NB4 (cell line): ENCODE measurements at places on chromosomes 16 and 17.
A peak's percentile ranks its signal among the peaks of the same experiment; 100 is the strongest.

DNA sequence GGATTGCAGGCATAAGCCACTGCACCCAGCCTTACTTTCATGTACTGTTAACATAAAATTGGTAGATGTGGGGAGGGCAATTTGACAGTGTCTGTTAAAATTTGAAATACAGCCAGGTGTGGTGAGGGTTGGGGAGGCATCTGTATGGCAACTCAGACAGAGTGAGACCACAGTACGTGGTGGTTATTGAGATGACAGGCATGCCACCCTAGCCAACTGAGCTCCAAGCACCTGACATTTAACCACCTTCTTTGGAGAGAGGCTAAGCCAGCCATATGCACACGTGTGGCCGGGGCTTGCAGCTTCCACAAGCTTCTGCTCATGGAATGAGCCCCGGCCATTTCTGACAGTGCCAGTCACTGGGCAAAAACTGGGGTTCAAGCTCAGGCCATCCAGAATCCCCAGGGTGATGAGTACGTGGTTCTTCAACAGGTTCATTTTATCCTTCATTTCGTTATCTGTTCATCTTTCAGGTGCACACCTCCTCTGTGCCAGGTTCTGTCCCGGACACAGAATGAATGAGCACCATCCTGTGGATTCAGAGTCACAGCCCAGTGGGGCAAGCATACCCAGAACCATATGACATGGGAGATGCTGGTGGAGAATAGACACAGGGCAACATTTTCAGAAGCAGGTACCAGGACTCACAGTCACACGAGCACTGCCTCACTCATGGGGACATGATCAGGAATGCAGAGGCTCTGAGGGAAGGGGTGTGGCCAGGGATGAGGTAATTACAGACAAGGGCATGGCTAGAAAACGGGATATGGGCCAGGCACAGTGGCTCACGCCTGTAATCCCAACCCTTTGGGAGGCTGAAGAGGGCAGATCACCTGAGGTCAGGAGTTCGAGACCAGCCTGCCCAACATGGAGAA lies 36.2 kb downstream of the C16orf82 start:
- no peak for DNase-seq

GRCh38 chr17:63039899-63040602 lies 74.0 kb downstream of the TANC2 start:
- no peak for DNase-seq

- DNase-seq, result no peak
Observed at GRCh38 chr17:58319173-58320162, 9.1 kb downstream of the TSPOAP1 start.

DNA sequence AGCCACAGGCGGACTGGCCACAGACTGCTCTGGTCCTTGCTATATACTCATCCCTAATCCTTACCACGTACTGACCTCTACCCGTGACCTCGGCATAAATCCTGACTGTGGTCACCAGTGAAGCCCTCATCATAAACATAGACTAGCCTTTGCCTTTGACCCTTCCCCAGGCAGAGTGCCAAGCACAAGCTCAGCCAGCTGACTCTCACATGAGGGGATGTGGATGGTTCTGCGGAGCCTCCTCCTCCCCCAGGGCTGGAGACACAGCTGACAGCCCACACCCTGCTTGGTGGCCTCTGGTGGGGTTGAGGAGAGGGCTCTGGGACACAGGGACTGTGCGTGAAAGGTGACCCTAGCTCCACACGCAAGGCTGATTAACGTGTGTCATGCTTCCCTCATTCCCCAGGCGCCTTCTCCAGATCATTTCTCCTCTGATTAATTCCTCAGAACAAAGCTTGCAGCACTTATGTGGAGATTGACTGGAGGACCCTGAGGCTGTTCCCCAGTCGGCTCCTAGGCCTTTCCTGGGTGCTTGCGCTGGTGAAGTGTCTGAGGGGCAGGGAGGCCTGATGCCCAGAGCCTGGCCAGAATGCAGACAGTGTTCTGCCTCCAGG lies 241.5 kb upstream of the NLRP1 start:
- no peak for DNase-seq

DNA sequence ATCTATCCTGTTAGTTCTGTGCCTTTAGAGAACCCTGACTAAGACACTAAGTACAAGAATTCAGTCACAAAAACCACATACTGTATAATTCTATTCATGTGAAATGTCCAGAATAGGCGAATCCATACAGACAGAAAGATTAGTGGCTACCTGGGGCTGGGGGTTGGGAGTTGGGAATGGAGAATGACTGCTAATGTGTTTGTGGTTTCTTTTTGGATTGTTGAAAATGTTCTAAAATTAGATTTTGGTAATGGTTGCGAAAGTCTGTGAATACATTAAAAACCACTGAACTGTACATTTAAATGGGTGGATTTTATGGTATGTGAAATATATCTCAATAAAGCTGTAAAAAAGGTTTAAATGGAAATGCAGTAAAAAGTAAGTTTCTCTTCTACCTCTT lies 80.4 kb upstream of the AKTIP start:
- peak; percentile 36 for DNase-seq

GRCh38 chr17:80426671-80427326 lies 11.8 kb downstream of the ENDOV start:
- peak; percentile 73 for DNase-seq

- no peak for DNase-seq
Observed at GRCh38 chr16:84973776-84974523, 37.4 kb downstream of the ZDHHC7 start.

GRCh38 chr17:36813357-36813756 lies 123.9 kb upstream of the LHX1 start:
- DNase-seq, result no peak

GRCh38 chr17:36717088-36717487 lies 115.7 kb downstream of the MRM1 start:
- no peak for DNase-seq

DNA sequence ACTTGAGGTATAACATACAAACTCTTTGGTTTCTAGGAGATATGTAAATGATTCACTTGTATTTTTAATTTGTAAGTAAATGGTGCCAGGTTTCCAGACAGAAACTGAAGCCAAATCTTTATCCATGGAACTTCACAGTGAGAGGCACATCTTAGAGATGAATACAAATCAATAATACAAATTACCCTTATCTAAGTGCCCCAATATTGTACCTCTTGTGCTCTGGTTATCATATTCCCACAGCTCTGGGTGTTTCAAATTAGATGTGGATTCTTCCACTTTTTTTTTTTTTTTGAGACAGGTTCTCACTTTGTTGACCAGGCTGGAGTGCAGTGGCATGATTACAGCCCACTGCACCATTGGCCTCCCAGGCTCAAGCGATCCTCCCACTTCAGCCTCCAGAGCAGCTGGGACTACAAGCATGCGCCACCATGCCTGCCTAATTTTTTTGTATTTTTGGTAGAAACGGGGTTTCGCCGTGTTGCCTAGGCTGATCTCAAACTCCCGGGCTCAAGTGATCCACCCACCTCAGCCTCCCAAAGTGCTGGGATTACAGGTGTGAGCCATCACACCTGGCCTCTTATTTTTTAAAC lies 38.0 kb upstream of the DHX40 start:
- no peak for DNase-seq

- DNase-seq, result peak; percentile 71
Observed at GRCh38 chr17:2282297-2282873, 21.2 kb downstream of the SMG6 start.

- peak; percentile 50 for DNase-seq
Observed at GRCh38 chr17:10197721-10198508, 491 bp downstream of the GAS7 start.

- DNase-seq, result peak; percentile 59
Observed at GRCh38 chr17:78892520-78892919, 10.5 kb downstream of the CEP295NL start.

DNA sequence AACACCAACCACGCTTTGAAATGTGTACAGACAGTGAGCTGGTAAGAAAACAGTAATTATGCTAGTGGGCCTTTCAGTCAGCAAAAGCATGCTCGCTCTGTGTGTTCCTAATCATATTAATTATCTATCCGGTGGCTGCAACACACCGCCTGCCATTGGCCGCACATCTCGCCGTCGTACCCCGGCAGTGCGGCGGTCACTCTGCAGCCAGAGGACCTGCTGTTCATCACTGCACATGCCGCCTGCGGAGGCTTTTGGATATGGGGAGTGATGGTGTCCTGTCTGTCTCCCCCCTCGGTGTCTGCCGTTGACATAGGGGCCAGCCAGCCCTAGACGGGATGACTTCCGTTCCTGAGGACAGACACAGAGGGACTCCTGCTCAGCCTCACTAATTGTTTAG lies 68.5 kb downstream of the RPA1 start:
- no peak for DNase-seq

- no peak for DNase-seq
Observed at GRCh38 chr16:76441391-76441790, 164.2 kb downstream of the CNTNAP4 start.

GRCh38 chr17:527247-527646 lies 174.6 kb upstream of the RPH3AL start:
- DNase-seq, result no peak

DNA sequence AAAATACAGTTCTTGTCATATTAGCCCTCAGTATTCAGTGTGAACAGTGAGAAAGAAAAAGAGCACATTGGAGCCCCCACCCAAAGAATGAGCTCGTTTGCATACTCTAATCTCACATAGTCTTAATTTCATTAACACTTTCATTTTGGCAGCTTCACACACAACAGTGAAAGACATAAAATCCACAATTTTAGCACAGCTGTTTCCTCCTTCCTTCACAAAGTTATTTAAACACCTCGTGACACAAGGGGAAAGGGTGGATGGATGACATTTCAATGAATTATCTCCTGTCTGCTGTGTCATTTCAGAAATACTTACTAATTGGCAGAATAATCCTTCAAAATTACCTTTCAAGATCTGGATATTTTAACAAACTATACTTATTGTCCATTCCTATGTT lies 299.3 kb downstream of the KCNJ2 start:
- DNase-seq, result no peak

- DNase-seq, result peak; percentile 83
Observed at GRCh38 chr17:18038149-18038850, 668 bp downstream of the ATPAF2 start.

- DNase-seq, result no peak
Observed at GRCh38 chr17:80482555-80483308, 6.3 kb upstream of the NPTX1 start.

GRCh38 chr16:87054856-87055255 lies 262.3 kb downstream of the C16orf95 start:
- DNase-seq, result no peak

GRCh38 chr17:13490427-13490826 lies 111.3 kb downstream of the HS3ST3A1 start:
- DNase-seq, result no peak

DNA sequence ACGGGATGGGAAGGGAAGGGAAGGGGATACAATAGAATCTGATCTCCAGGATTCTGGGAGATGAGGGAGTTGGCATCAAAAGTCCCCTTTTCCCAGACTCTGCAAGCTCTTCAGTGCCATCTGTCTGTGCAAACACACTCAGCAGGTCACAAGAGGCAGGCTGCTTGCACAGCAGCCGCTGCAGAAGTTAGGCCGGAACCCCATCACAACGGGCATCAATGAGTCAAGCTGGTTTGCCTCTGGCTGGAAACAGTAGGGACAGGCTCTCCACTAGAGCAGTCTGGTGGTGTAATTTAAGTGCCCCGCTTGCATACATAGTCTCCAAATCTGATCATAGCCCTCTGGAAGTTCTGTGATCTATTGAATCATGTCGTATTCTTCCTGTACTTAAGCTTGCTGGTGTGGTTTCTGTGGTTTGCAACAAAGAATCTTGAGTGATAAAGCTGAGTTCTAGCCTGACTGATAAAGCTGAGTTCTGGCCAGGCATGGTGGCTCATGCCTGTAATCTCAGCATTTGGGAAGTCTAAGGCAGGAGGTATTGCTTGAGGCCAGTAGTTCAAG lies 33.7 kb upstream of the KDM8 start:
- peak; percentile 82 for DNase-seq

DNA sequence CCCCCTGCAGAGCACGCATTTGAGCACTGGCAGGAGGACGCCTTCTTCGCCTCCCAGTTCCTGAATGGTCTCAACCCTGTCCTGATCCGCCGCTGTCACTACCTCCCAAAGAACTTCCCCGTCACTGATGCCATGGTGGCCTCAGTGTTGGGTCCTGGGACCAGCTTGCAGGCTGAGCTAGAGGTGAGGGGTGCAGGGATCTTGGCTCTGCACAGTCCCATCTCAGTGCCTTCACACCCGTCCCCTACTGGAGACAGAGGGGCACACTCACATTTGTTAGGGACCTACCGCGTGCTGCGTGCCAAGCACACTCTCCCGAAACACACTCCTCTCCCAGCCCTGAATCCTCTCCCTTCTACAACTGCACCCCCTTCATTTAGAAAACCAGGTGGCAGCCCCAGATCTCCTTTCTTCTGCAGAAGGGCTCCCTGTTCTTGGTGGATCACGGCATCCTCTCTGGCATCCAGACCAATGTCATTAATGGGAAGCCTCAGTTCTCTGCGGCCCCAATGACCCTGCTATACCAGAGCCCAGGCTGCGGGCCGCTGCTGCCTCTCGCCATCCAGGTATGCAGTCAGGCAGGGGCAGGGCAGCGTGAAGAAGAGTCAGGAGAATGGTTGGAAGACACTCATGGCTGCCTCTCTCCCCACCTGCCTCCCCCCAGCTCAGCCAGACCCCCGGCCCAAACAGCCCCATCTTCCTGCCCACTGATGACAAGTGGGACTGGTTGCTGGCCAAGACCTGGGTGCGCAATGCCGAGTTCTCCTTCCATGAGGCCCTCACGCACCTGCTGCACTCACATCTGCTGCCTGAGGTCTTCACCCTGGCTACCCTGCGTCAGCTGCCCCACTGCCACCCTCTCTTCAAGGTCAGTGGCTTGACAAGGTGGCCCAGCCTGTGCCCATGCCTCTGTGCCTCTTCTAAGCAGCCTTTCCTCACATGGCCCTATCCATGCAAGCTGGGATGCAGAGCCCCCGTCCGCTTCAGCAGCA lies 6.3 kb downstream of the ALOX15B start:
- DNase-seq, result no peak

GRCh38 chr17:19733953-19734526 lies 14.1 kb downstream of the ALDH3A1 start:
- no peak for DNase-seq

DNA sequence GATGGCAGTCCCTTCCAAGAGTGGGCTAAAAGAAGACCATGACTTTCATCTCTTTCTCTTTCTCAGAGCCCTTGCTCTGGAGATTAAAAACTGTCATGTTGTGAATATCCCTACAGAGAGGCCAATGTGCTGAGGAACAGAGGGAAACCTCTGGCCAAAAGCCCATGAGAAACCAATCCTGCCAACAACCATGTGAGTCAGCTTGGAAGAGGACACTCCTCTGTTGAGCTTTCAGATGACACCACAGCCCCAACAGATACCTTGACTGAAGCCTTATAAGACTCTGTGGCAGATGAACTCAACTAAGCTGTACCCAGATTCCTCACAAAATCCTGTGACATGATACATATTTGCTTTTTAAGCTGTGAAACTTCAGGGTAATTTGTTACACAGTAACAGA lies 19.6 kb downstream of the CPPED1 start:
- DNase-seq, result no peak

- no peak for DNase-seq
Observed at GRCh38 chr17:6915620-6916019, 80.2 kb upstream of the ALOX12 start.

GRCh38 chr16:77165006-77165405 lies 26.0 kb upstream of the MON1B start:
- no peak for DNase-seq

GRCh38 chr17:40539711-40540411 lies 25.4 kb downstream of the CCR7 start:
- no peak for DNase-seq

GRCh38 chr16:28151180-28151579 lies 60.6 kb downstream of the XPO6 start:
- no peak for DNase-seq
